ENCODE measurements at places on chromosomes 12 and 14.

DNA sequence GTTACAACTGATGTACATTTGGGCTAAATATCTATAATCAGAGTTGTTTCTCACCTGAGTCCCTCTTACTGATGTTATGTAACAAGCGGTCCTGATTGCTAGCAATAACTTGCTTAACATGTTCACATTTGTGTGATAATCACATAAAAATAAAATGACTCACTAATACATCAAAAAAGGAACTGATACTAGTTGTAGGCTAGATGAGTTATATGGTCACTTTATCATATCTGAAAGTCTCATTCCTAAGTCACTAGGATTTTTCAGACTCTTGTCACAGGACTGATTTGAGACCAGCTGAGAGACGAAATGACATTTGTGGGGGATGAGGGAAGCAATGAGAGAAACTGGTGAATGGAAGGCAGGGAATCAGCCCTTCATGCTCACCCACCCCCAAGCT lies 34.3 kb downstream of the NKX2-1 start:
- H3K4me3 ChIP-seq = no peak overlapping the region
- ATAC-seq = no peak
- no peaks in the 10 kb centered on the region for H3K36me3 ChIP-seq
- H3K27me3 ChIP-seq = peaks cover 8% of the 10 kb centered on the region

- H3K27me3 ChIP-seq = no peaks in the 10 kb centered on the region
- H3K36me3 ChIP-seq = no peaks in the 10 kb centered on the region
These were observed 103.7 kb upstream of the MAX start for GRCh38 chr14:65206078-65206447.

DNA sequence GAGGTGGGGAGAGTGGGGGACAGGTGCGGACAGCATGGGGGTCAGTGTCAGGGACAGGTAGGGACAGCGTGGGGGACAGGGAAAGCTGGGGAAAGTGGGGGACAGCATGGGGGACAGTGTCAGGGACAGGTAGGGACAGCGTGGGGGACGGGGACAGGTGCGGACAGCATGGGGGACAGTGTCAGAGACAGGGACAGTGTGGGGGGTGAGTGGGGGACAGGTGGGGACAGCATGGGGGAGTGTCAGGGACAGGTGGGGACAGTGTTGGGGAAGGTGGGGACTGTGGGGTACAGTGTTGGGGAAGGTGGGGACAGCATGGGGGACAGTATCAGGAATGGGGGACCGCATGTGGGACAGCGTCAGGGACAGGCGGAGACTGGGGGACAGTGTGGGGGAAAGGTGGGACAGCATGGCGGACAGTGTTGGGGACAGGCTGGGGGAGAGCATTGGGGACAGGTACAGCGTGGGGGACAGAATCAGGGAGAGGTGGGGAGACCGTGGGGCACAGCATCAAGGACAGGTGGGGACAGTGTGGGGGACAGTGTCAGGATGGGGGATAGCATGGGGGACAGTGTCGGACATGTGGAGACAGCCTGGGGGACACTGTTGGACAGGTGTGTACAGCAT lies 96.1 kb downstream of the TMEM121 start:
- H3K36me3 ChIP-seq = peaks cover 29% of the 10 kb centered on the region
- peaks cover 20% of the 10 kb centered on the region for H3K4me1 ChIP-seq
- no peaks in the 10 kb centered on the region for H3K27me3 ChIP-seq
- ATAC-seq = no peak
- no peak overlapping the region for H3K4me3 ChIP-seq
- H3K27ac ChIP-seq = no peak overlapping the region

GRCh38 chr14:96624661-96625425 lies 122.7 kb downstream of the PAPOLA start:
- no peak overlapping the region for H3K4me3 ChIP-seq
- no peak for ATAC-seq
- H3K27ac ChIP-seq = no peak overlapping the region
- H3K4me1 ChIP-seq = no peaks in the 10 kb centered on the region
- no peaks in the 10 kb centered on the region for H3K36me3 ChIP-seq
- peaks cover 15% of the 10 kb centered on the region for H3K27me3 ChIP-seq

GRCh38 chr12:131250028-131250950 lies 296.6 kb downstream of the ADGRD1 start:
- peaks cover 26% of the 10 kb centered on the region for H3K27me3 ChIP-seq
- H3K27ac ChIP-seq = no peak overlapping the region
- H3K36me3 ChIP-seq = no peaks in the 10 kb centered on the region
- H3K4me1 ChIP-seq = no peaks in the 10 kb centered on the region
- H3K4me3 ChIP-seq = no peak overlapping the region

DNA sequence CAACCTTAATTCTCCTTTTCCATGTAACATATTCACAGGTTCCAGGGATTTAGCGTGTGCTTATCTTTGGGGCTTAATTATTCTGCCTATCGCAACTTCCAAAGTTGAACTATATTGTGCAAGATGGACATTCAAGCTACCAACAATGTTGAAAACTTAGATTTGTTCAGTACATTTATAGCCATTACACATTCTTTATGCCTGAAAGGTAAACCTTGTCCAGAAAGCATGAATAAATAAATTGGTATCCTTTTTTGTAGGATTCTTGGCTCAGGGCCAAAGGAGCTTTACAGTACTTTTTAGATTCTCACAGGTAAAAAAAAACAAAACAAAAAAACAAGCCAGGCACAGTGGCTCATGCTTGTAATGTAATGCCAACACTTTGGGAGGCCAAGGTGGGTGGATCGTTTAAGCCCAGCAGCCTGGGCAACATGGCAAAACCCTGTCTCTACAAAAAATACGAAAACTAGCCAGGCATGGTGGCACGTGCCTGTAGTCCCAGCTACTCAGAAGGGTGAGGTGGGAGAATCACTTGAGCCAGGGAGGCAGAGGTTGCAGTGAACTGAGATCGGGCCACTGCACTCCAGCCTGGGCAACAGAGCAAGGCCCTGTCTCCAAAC lies 3.3 kb downstream of the C12orf56 start:
- no peak overlapping the region for H3K4me3 ChIP-seq
- peaks cover 30% of the 10 kb centered on the region for H3K27me3 ChIP-seq
- ATAC-seq = no peak
- no peak overlapping the region for H3K27ac ChIP-seq
- no peaks in the 10 kb centered on the region for H3K4me1 ChIP-seq
- H3K36me3 ChIP-seq = no peaks in the 10 kb centered on the region

DNA sequence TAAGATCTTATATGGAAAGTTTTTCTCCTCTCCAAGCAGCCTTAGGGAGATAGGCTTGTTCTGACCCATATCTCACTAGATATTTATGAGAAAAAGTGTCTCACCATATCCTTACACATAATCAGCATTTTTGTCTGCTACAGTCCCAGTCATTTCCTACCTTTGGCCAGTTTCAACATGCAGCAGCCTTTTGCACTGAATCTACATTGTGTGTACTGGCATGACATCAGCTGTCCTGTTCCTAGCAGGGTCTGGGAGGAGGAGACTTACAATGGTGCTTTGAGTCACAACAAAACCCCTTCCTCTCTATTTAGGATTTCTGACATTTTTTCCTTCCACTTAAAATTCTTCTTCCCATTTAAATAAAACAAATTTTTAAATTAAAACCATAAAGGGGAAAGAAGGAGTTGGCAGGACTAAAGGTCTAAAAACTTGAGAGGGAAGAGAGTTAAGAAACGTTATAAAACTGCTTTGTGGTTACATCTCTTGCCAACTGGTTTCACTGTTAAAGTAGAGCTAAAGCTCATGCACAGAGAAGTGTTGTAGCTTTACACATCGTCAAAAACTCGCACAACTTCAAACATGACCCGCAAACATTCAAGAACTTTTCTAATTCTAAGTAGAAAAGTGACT lies 53.3 kb upstream of the CERS5 start:
- peak overlapping the region; percentile 72 for H3K4me3 ChIP-seq
- no peak overlapping the region for H3K27ac ChIP-seq
- H3K4me1 ChIP-seq = peaks cover 20% of the 10 kb centered on the region

DNA sequence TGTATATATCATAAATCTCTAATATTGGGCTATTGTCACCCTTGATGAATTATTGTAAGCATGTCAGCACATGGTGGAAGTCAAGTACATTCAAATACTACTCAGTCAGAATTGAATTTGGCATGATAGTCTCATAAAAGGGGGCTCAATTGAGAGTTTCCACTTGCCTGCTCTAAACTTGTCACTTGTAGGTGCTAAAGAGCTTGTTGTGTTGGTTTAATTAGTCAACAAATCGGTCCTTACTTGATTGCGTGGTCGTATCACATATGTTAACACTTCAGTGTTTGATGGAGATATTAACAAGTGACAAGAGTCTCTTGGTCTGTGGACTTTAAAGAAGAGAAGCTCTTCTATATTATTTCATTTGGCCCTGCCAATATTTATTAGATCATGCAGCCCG lies 81.1 kb downstream of the NKX2-1 start:
- no peak for ATAC-seq
- no peaks in the 10 kb centered on the region for H3K4me1 ChIP-seq
- H3K27me3 ChIP-seq = no peaks in the 10 kb centered on the region
- H3K4me3 ChIP-seq = no peak overlapping the region
- H3K36me3 ChIP-seq = no peaks in the 10 kb centered on the region
- no peak overlapping the region for H3K27ac ChIP-seq

Measured in stimulated activated memory B cell treated with anti-CD40 and anti-IgM and Interleukin-4, amounts not matched to agents 10 μg/mL and 1 μg/mL and 100 μg/mL, for 72 hours (primary cell).